Thyroid gland (tissue), 4 donors: ENCODE measurements at places on chromosomes 6 and 20. TPM values are rescaled to one million over a fixed set of nuclear protein-coding genes. Genes with fewer than 3 reads are reported as not detected.
A peak's percentile ranks its signal among the peaks of the same experiment; 100 is the strongest.

- no peak for DNase-seq
Measured at GRCh38 chr6:53318429-53318828, 30.3 kb downstream of the ELOVL5 start.

DNA sequence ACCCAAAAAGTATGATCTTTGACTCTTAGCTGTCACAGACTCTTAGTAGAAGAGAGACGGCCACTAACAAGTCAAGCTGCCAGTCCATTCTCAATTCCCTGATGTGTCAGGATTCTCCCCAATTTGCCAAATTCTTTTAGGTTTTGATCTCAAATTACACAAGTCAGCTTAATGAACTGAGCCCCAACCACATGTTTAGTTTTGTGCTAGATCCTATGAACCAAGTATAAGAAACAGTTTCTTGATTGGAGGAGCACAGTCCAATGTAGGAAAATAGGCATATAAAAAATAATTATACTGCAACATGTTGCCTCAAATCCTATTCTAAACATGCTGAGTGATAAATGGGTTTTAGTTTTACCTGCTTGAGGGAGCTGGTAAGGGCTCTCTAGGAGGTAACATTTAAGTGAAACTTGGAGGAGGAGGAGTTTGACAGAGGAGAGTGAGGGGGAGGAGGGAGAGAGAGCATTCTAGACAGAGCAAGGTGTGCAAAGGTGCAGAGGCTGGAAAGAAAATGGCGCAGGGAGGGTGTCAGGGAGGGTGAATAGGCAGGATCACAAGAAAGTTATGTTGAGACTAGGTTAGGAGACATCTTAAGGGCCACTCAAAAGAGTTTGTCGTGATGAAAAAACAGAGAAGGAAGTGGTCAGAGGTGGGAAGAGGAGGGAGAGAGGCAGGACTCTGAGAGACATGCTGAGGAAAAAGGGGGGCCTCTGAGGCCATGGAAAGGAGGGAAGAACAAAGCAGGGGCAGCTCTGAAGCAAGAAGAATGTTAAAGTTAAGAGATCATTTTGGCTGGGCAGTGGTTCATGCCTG is 22.8 kb upstream of the FAM83C start:
- DNase-seq: peak; percentile 58

DNA sequence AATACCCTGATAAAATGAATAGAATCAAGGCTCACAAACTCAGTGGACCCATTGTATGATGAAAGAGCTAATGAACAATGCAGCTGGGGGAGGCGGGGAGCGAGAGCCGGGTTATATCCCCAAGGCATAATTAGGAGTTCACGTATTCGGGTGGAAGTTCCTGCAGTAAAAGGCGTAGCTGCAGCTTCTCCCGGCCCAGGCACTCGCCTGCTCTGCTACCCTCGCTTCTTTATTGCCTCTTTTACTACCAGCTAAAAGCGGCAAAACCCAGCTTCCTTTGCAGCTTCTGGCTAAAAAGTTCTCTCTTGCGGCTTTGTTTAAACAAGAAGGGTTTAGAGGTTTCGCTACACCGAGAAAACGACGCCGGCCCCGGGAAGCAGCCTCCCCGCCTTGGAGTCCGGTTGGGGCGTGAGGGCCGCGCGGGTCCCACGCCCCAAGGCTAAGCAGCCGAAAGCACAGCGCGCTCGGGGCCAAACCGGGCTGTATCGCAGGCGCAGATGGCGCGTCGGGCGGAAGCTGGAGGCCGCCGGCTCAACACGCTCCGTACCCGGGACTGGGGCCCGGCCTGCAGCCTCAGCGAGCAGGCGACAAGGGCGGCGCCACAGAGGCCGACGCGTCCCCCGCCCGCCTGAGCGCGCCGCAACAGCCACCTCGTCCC is 1.6 kb downstream of the ZBTB2 start:
- peak; percentile 58 for DNase-seq

GRCh38 chr6:107118976-107119375 is 3.7 kb upstream of the BEND3 start:
- no peak for DNase-seq

- DNase-seq: no peak
Measured at GRCh38 chr6:38137608-38138265, 318.2 kb downstream of the ZFAND3 start.

DNA sequence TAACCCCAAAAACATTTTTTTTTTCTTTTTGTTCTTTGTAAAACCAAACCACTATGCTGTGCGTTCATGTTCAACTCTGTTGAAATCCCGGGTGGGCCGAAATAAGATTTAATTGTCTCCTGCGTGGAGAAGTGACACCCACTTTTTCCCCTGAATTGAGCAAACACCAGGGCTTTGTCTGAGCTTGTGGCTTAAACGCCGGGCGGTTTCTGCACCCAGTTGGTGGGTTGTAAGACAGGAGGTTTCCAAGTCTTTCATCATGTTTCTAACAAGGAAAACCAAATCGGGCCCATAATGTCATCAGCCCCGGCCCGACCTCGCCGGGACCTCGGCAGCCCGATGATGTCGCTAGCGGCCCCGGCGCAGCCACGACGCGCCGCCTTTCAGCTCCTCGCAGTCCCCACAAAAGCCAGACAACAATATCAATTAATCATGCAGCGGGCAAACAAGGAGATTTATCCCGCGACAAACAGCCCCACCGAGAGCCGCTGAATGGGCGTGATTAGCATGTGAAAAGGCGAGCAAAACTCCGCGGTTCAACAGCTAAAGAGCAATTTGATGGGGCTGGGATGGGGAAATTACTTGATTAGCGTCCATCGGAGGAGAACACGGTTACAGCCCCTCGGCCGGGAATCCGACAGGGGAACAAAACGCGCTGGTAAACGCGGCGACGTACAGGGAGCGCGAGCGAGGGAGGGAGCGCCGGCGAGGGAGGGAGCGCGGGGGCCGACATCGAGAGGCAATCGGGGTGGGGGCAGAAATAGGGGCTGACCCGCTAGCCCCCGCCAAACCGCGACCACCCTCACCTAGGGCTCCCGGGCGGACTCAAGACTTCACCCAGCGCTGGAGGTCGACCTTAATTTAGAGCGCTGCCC is 5.3 kb downstream of the LINC00237 start:
- DNase-seq: no peak

- peak; percentile 56 for DNase-seq
Measured at GRCh38 chr6:33314515-33314942, 651 bp upstream of the TAPBP start.

DNA sequence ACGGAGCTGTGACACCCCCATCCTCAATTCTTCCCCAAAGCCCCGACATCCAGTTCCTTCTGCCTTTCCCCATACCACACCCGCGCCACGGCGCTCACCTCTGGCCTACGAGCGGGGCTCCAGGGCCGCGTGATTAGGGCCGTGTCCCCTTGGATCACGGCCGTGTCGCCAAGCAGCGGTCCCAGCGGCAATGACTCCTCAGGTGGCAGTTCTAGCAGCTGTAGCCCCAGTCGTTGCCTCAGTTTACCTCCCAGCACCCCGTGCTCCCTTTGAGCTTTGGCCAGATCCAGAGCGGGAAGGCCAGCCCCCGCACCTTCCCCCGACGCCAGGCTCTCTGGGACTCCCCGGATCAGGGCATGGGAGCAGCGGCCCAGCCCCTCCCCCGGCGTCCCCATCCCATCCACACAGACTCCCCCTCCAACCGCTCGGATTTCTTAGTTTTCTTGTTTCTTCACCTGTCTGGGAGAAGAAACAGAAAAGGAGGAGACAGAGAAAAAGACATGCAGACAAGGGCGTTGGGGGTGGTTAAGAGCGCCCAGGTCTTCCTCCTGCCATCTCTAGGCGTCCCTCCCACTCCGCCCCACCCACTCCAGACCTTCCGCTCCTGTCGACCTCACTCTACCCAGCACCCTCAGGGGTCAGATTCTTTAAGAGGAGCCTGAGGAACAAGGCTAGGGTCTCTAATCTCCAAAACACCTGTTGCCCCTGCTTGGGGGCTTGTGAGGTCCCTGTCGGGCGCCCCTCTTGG is at the start of gene DDAH2:
Gene DDAH2 (minus strand): TSS at position 533 of the 748 bp plus-strand sequence. CDS start 138 bp downstream, at position 395.
- DNase-seq: peak; percentile 29

The PGC gene
- total RNA-seq: not detected

The TRIM40 gene
- total RNA-seq: not detected

The BHLHE23 gene
- not detected for total RNA-seq

DNA sequence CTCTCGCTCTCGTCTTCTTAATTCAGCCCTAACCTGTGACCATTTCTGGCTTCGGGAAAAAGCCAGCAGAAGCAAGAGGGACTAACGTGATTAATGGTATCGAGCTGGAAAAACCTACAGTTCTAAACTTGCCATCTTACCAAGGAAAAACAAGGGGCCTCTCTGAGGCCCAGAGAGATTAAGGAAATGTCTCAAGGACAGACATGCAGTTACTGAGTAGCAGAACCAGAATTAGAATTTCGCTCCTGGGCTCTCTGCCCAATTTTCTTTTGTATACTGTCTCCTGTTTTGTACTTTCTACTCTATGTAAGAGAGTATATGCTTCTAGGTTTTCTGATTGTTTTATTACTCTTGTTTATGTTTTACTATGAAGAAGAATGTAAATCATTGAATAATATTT is 67.8 kb upstream of the LTV1 start:
- no peak for DNase-seq

DNA sequence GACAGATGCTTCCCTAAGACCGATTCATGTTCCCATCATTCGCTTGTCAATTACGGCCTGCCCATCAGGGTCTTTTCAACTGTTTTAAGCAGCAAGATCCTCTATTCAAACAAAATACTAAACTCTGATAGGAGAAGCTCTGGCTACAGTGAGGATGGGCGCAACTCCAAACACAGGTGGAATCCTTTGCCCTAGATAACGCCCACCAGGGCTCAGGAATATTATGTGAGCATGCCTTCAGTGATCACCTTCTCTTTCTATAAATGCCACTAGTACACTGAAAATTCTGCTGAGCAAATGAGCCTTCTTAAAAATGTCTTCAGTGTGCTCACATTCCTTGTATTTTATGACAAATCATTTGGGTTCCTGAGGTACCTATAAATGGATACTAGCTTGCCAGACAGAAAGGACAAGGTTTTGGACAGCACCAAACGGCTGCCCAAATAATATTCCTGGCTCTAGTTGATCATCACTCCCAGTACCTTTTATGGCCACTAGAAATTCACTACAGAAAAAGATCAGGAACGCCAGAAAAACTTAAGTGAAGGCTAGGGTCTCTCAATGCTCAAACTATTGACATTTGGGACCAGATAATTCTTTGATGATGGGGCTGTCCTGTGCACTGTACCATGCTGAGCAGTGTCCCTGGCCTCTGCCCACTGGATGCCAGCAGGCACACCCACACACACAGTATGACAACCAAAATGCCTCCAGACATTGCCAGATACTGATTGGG is 13.1 kb downstream of the ZNF217 start:
- no peak for DNase-seq

- no peak for DNase-seq
Measured at GRCh38 chr6:30019819-30020218, 41.2 kb upstream of the POLR1H start.

- no peak for DNase-seq
Measured at GRCh38 chr6:15518057-15518456, 144.8 kb downstream of the DTNBP1 start.

The PACSIN1 gene
- total RNA-seq: not detected

The GPLD1 gene
- 7.4 TPM for total RNA-seq

The PROKR2 gene
- not detected for total RNA-seq

DNA sequence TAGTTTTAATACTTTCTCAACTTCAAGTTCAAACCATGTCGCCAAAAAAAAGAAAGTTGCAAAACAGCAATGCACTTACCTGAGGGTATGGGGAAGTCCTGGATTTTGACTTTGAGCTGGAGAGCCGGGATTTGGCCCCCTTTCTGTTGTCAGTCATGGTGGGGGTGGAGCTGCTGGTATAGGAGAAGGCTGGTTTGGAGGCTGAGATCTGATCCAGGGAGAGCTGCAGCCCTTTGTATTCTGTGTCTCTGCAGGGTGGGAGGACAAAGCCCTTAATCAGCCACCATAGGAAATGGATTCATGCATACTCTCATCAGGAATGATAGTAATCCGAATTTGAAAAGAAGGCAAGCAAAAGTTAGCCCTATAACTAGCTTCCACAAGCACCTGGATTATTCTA is 44.0 kb downstream of the SIM1 start:
- no peak for DNase-seq

- DNase-seq: no peak
Measured at GRCh38 chr6:1672379-1672778, 62.7 kb downstream of the FOXC1 start.

- DNase-seq: no peak
Measured at GRCh38 chr6:130788954-130789353, 38.3 kb upstream of the SMLR1 start.

DNA sequence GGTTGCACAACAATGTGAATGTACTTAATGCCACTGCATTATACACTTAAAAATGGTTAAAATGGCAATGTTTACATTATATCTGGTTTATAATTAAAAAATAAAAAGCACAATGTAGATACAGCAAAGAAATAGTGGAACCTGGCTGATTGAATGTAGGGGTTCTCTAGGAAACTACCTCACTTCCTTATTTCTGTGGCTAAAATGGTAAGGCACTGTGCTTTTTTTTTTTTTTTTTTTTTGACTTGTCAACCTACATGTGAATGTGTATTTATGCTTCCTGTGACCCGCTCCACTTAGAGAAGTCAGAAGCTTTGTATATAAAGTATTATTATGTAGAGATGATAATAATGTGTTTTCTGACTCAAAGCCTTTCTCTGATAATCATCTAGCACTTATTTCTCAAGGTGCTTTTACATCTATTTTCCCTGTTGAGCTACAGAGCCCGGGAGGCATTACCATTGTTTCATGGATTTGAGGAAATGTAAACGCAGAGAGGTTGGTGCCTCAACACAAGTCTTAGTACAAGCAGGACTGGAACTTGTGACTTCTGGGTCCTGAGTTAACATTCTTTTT is 55.0 kb downstream of the SOX4 start:
- DNase-seq: no peak

DNA sequence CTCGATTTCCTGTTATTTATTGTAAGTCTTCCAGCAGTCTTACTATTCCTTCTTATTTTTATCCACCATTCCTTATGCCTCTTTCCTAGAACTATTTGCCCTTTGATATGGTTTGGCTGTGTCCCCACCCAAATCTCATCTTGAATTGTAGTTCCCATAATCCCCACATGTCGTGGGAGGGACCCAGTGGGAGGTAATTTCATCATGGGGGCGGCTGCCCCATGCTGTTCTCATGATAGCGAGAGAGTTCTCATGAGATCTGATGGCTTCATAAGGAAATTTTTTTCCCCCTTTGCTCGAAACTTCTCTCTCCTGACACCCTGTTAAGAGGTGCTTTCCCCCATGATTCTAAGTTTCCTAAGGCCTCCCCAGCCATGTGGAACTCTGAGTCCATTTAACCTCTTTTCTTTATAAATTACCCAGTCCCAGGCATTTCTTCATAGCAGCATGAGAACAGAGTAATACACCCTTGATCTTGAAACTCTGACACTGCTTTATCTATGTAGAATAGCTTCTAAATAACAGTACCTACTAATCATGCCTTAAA is 48.8 kb downstream of the PLN start:
- DNase-seq: no peak

- DNase-seq: no peak
Measured at GRCh38 chr20:38267296-38267695, 6.8 kb upstream of the KIAA1755 start.

DNA sequence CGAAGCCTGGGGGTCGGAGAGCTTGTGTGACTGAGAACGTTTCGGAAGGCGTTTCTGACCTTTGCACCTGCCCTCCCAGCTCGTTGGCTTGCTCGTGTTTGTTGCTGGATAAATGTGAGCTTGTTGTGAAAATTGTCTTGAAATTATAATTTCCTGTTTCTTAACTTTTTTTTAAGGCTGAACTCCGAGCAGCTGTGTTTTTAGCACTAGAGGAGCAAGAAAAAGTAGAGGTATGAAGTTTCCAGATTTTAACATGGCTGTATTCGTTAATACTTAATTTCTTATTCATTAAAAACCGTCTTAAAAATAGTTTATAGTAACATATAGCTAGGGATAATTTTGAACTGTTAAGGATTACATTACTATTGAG is 672 bp downstream of the CEP43 start:
- peak; percentile 9 for DNase-seq
